ENCODE measurements at places on chromosomes 3 and 15.

DNA sequence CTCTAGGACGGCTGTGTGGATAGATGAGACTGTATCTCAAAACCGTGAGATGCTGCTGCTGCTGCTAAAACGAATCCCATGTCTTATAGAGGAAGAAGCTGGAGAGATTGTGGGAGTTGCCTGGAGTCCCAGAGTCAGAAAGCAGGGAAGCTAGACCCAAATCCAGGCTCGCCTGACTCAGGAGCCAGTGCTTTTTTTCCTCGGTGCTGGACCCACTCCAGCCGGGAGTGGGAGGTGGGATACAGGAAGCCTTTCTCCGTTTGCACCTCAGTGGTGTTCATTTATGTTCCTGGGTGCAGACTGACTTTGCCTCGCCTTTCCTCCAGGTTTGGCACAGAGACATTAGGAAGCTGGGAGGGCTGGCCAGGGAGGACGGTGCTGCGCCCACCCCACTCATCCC lies 150.9 kb upstream of the LINGO1 start:
- no peak for DNase-seq

GRCh38 chr15:42890161-42890913 lies 30.2 kb downstream of the TTBK2 start:
- DNase-seq, result peak; percentile 90

- DNase-seq, result no peak
These were observed 36.7 kb upstream of the VILL start for GRCh38 chr3:37953707-37954394.

GRCh38 chr15:48406911-48407310 lies 75.7 kb downstream of the DUT start:
- DNase-seq, result no peak

DNA sequence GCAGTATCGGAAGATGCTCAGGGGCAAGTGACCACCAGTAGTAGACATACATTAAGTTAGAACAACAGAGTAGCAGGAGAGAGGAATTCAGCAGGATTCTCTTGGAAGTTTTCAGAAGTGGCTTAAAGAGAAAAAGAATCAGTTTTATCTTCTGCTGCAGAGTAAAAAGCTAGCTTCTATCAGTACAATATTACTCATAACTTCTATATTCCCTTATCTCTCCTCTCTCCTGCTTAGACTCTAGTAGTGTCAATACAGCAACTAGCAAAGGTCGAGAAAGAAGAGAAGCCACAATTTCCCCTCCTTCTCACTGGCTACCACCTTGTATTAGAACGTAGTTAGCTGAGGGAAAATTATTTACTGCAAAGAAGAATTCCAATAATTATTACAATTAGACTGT lies 539.7 kb downstream of the DIPK2A start:
- no peak for DNase-seq

- DNase-seq, result no peak
These were observed 41.5 kb downstream of the RARB start for GRCh38 chr3:25469558-25469957.

GRCh38 chr3:39106851-39107387 lies 508 bp downstream of the GORASP1 start:
- DNase-seq, result peak; percentile 71

DNA sequence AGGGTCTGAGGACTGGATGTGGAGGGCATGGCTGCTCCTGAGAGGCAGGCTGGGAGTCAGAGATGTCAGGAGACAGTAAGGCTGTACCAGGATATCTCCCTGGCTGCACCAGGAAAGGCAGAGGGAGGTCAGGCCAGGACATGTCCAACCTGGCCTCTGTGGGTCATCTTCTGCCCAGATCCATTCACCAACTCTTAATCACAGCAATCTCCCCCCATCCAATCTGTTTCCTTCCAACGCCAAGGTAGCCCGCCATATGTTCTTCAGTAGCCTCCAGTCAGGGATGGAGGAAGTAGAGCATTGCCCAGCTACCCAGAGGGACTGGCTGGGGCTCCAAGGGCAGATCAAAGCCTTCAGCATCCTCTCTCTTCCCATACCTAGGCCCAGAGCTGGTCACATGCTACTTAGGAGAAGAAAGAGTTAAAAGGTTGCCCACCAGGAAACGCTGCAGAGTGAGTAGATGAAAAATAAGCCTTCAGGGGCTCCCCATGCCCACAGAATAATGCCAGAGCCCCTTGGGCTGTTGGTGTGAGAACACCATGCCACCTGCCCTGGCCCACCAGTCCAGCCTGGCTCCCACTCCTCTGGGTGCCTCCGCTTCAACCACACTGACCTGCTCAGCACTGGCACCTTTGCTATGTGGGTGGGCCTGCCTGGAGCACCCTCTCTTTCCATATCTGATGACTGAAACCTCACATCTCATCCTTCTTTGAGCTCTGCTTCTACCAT lies 176.8 kb downstream of the MEGF11 start:
- no peak for DNase-seq

GRCh38 chr3:179147514-179147872 lies 664 bp upstream of the PIK3CA start:
- no peak for DNase-seq

DNA sequence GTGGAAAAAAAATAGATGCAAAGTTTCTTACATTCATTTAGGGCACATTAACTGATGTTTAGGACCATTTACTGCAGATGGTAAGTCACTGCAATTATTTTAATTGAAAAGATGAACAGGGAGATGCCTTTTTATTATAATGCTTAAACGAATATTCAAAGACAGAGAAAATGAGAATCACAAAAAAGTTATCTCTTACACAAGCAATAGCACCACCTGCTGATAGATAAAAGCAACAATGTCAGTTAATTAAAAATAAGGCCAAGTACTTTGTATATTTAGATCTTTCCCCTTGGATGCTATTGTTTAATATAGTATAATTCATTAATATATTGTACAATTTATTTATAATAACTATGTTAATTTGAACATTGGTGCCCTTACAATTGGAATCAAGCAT lies 55.9 kb downstream of the IFT80 start:
- peak; percentile 46 for DNase-seq

DNA sequence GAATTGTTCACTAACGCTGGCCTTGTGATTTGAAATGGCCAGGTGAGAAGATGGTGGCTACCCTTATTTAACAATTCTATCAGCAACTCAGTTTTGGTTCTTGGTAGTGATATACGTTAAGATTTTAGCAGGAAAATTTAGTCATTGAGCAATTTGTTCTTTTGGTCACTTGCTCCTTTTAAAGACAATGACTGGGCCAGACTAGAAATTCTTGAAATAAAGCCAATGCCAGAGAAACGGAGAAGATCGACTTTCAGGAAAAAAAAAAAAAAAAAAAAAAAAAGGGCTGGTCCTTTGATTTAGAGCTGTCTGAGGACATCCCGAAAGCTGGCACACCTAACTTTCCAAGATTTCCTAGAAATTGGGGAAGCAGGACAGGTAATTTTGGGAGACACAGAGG lies 178.5 kb downstream of the FNDC3B start:
- DNase-seq, result peak; percentile 75

- peak; percentile 81 for DNase-seq
These were observed 17.6 kb downstream of the ADAM10 start for GRCh38 chr15:58731756-58732535.

GRCh38 chr3:15299036-15299435 lies 33.4 kb downstream of the SH3BP5 start:
- no peak for DNase-seq

DNA sequence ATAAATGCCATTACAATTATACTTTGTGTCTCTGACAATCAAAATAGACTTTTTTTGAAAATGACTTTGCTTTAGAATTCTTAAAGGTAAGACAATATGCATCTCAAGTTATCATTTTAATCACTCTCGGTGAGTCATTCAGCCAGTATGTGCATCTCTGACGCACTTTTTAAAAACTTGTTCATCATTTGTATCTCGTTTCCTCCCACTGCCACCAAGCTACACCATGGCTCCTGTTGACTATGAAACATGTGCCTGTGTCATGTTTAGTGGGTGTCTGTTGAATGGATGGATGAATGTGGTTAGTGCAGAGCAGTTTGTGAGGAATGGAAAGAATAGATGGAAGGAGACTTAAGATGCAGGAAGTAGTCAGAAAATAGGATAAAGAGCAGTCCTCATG lies 68.6 kb downstream of the ARPP21 start:
- peak; percentile 1 for DNase-seq

- peak; percentile 91 for DNase-seq
These were observed 43.2 kb upstream of the UBE2E2 start for GRCh38 chr3:23159929-23160328.

GRCh38 chr3:45659661-45660566 lies 29.3 kb upstream of the SACM1L start:
- peak; percentile 90 for DNase-seq

DNA sequence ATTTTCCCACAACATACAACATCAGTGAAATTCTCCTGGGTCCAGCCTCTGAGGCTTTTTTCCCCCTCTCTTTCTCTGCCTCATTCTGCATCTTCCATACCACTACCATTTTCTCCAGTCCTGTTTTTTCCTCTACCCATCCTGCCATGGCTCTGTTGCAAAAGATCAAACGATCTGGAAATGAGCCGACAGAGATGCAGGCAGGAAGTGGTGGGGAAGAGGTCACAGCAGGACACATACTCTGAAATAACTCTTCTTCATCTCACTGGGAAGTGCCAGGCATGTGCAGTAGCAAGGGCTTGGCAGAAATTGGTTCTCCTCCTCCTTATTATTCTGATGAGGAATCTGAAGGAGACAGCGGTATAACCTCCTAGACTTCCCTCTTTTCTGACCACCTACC lies 114.3 kb downstream of the CORO2B start:
- DNase-seq, result peak; percentile 70

DNA sequence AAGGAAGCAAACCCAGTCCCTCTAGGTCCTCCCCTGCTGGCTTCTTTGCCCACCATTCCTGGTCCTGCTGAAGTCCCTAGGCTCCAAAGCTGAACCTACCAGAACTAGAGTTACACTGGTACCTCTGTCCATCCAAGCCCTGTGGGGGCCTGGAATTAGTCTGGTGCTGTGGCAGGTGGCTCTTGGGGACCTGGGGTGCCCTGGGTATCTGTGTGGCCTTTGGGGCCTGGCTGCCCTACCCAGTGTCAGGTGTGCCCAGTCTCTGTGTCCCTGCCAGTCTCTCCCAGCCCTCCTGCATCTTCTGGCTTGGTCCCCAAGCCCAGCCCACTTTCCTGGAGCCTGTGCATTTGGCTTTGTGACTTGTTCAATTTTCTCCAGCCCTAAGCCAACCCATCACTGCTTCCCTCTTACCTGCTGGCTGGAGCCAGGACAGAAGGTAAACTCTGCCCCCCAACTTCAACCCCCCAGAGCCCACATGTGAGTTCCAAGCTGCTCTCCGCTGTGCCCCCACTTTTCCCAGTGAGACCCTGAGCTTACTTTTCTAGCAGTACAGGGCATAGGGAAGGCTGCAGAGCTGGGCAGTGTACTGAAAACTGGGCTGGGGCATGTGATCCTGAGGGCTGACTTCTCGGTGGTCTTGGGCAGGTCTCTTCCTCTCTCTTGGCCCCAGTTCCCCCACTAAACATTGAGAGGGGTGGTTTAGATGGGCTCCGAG lies 28.3 kb upstream of the HHATL start:
- no peak for DNase-seq

DNA sequence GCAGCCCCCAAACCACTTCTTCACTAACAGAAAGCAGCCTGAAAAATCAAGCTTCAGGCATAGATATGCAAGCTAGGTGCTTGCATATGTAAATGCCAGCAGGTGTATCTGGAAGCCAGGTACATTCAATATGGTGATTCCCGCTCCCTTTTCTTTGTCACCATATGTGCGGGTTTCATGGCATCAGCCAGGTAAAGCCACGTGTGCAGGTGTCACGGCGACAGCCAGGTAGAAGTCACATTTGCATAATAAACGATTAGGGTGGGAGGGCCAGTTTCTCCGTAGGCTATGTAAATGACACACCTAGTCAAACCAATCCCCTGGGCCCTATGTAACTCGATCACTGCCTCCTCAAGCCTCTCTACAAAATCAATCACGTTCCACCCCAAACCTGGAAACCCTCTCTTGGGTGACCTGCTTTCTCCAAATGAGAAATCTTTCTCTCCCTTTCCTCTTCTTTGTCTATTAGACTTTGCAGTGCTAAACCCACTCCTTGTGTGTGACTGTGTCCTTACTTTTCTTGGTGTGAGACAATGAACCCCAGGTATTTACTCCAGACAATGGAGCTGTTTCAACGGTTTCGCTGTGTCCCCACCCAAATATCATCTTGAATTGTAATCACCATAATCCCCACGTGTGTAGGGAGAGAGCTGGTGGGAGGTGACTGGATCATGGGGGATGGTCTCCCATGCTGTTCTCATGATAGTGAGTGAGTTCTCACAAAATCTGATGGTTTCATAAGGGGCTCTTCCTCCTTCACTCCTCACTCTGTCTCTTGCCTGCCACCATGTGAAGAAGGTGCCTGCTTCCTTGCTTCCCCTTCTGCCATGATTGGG lies 44.6 kb downstream of the ONECUT1 start:
- no peak for DNase-seq

DNA sequence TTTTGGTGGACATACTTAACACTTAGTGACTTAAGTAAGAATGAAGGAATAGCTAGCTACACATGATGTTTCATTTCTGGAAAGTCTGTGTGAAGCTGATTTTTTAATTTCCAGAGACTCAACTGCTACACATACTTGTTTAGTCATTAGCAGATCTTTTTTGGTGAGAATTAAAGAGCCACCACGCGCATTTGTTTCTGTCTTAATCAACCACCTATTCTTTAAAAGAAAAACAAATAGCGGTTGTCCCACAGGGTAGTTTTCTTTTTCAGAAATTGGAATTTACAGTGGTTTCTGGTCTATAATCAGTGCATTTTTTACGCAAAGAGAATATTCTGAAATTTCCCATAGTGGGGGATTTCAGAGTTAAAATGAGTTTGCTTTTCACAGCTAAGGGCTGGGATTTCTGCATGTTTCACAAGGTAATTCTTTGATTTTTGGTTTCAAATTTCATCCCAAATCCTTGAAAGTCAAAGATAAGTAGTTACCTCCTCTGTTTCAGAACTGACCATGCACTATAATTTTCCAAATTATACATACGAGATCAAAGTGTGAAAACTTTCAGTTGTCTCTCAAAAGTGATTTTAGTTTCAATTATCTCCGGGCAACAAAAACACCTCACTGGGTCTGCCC lies 631.0 kb upstream of the GRM7 start:
- DNase-seq, result no peak

DNA sequence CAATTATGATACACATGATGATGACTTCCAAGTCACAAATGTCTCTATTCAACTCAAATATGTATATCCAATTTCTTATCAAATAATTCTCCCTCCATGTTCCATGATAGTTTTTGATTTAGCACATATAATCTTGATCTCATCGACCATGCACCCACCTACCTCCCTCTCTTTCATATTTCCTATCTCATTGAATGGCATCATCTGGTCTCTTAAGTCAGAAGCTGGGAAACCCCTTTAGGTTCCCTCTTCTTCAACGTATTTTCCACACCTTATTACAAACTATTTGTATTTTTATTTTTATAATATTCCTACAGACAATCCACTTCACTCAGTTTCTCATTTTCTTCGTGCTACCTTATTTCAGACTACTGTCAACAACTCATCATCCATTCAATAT lies 56.9 kb upstream of the DPH6 start:
- no peak for DNase-seq

GRCh38 chr3:82329300-82329699 lies 567.9 kb upstream of the GBE1 start:
- no peak for DNase-seq
